ENCODE measurements at places on chromosomes 11 and 22.

DNA sequence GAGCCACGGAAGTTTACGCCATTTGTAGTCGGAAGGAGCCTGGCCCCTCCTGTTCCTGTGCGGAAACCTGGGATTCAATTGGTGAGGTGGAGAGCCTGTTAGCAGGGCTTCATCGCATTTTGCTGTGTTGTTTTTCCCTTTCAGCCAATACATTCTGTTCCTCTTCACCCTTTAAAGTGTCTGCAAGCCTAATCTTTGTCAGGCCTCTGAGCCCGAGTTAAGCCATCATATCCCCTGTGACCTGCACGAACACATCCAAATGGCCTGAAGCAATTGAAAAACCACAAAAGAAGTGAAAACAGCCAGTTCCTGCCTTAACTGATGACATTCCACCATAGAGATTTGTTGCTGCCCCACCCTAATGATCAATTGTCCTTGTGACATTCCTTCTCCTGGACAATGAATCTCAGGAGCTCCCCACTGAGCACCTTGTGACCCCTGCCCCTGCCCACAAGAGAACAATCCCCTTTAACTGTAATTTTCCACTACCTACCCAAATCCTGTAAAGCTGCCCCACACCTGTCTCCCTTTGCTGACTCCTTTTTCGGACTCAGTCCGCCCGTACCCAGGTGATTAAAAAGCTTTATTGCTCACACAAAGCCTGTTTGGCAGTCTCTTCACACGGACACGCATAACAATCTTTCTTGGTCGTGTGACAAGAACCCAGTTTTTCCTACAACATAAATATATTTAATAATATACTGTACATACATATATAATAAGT lies 37.1 kb upstream of the MMP12 start:
- no peak for DNase-seq

DNA sequence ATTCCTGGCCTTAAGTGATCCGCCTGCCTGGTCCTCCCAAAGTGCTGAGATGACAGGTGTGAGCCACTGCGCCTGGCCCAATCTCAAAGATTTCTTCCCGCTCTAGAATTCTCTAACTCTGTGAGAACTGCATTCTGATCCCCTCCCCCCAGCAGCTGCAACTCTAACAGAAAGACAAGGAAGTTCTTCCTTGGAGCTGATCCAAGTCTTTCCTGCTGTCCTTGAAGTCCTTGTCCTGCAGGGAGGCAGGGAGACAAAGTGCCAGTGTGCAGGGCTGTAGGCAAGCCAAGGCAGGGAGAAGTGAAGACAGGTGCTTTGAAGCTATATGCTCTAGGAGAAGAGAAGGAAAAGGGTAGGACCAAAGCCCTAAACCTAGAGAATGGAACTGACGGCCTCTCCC lies 9.5 kb upstream of the GGA1 start:
- no peak for DNase-seq

- no peak for DNase-seq
These were observed 17.3 kb upstream of the FGF19 start for GRCh38 chr11:69721106-69721505.

DNA sequence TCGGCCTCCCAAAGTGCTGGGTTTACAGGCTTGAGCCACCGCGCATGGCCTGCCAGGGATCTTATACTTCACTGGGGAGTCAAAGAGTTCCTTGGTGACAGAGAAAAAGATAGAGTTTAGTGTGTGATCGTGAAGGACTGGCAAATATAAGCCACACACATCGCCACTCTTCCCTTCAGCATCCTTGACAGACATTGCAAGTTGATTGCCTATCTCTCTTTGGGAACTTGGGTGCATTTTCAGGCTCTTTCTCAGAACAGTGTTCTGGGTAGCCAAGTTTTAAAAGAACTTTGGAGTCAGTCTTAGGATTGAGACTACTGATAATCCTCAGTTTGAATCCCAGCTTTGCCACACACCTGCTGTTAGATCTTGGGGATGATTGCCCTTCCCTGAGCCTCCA lies 19.8 kb downstream of the MIAT start:
- no peak for DNase-seq

GRCh38 chr11:60161766-60162165 lies 21.1 kb downstream of the MS4A6A start:
- DNase-seq: no peak

DNA sequence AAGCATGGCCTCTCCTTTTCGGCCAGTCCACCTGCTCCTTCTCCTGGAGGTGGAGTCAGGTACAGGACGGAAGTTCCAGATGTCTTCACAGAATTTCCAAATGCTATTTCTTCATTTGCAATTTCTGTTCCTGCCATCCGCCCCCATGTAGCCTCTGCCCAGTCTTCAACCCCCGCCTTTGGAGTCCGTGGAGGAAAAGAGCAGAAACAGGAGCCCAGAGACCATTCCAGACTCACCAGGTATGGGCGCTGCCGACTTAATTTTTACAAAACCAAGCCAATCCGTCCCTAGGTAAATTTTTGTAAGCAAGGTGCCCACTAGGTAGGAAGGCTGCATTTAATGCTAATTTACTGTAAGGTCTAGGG lies 28.9 kb downstream of the RELT start:
- no peak for DNase-seq

DNA sequence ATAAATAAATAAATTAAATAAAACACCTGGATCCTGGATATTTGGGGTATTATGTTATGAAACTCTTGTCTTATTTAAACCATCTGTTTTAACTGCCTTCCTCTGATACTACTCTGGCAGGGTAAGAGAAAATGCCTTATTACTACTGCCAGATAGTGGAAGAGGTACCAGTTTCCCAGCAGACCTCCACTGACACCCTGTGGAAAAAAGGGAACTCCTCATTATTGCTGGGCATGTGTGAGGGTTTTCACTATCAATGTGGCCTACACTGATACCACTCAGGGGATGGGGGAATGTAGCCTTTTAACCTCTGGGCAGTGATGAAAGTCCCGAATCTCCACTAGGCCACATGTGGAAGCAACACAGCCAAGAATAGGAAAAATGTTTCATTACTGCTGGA lies 121.0 kb downstream of the LUZP2 start:
- DNase-seq: no peak

GRCh38 chr11:30434901-30435300 lies 112.0 kb downstream of the ARL14EP start:
- no peak for DNase-seq

DNA sequence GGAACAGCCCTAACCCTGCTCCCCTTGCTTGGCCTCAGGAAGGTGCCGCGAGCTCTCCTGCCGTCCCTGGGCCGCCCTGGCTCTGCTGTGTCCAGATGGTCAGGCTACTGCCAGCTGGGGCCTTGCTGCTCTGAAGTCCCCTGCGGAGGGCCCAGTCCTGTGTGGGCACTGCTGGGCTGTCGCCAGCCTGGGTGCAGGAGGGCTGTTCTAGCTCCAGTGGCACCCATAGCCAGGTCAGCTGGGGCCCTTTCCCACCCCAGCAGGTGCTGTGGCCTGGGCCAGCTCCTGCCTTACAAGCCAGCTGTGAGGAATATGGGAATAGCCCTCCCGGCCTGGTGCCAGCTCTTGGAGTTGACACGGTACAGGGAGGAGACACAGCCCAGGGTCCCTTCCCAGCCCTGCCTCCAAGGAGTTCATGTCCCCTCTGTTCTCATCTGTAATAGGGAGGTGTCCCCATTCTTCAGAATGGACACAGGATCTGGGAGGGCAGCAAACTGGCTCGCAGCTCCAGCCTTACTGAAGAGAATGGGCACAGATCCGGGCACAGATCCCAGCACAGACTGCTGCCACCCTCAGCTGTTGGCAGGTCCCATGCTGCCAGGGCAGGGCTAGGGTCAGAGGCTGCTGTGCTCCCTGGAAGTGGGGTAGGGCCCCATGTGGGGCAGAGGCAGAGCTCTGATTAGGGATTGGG lies 3.9 kb downstream of the DERL3 start:
- no peak for DNase-seq

- no peak for DNase-seq
These were observed 134.0 kb downstream of the TTC17 start for GRCh38 chr11:43492701-43493100.

- no peak for DNase-seq
These were observed 35.5 kb upstream of the ST14 start for GRCh38 chr11:130124096-130124495.

DNA sequence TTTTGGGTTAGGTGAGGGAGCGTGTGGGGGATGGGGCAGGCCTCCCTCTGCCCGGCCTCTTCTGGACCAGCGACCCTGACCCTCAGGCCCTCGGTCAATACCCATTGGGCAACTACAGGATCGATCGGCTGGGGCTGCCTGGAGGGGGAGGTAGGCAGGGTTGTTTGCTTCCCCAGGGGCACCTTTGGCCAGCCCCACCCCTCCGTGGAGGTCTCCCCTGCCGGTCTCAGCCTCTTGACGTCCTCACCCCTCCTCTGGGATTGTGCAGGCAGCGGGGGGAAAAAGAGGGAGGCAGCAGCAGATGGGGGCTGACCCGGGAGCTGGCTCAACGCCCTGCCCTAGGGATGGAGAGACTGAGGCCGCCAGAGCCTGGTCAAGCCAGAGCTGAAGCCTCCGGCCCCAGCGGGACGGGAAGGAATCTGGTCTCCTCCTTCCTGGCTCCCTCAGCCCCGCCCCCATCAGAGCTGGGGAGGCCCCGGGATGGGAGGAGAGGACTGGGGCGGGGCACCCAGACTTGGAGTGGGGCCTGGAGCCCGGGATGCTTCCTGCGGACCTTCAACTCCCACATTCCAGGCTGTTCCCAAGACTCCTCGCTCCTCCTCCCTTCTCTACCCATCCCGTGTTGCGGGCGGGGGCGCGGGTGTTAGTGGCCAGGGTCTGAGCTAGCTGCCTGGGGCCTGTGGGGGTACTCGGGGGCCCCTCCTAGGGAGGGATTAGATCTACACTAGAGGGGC lies 14.4 kb upstream of the CDC42EP1 start:
- DNase-seq: no peak

DNA sequence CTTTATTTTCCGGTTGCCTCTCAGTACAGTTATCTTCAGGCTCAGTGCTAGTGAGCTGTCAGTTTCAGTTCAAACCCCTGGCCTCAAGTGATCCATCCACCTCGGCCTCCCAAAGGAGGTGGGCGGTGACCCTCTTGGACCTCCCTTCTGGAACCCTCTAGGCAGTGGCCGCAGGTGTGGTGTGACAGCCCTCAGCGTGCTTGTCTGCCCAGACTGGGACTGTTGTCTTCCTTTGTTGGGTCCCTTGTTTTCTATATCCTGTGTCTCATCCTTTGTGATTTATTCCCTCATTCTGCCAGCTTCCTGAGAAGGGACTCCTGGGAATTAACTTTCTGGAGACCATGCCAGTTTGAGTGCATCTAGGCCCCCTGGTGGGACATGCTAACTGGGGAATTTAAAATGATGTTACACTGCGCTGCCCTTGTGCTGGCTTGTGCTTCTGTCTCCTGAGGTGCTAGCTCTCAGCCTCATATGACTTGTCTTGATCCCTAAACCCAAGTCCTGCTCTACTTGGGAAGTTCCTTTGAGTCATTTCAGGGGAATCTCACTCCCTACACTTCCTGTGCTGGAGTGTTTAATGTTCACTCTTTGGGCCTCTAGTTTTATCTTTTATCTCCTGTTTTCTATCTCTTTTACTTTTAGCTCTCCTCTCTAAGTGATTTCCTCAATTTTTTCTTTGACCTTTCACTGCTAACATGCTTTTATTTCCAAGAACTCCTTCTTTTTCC lies 19.4 kb downstream of the MED15 start:
- no peak for DNase-seq

DNA sequence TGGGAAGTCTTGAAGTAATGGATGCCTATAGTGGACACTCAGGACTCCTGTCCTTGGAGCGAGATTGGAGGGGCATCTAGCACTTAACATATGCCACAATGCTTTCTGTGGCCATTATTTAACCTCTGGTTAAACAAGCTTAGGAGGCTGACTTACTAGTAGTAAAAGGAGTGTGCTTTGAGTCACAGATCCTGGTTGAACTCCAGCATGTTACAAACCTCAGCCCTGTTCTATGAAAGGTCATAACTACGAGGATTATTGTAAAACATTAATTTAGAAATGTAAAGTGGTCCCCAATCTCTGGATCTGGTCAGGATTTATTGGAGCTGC lies 1.1 kb upstream of the LBHD1 start:
- DNase-seq: no peak

DNA sequence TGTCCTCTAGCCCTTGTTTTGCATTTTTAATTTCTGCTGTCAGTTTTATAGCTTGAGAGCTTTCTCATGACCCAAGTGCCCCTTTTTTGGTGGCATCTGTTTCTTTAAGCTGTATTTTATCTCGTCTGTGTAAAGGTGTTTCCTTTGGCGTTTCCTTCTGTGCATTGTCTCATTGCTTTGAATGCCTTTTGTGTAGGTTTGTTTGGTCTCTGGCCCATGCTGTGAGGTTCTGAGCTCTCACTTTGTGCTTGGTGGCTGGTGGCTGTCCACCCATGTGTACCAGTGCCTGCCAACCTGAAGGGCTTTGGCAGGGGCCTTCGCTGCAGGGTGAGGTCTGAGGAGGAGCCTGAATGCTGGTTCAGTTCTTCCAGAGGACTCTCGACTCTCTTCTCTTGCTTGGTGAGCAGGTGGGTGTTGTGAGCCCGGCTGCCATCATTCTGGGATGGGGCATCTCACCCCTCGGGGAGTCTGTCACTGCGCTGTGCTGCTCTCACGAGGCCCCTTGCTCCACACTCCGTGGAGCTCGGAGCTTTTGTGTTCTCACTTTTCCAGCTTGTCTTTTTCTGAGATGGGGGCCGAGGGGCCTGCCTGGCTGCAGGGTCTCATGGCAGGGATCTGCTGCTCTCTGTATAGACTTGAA lies 14.9 kb downstream of the AP2A2 start:
- DNase-seq: no peak

GRCh38 chr22:49331878-49332277 lies 495.8 kb downstream of the BRD1 start:
- no peak for DNase-seq

GRCh38 chr11:68570691-68571090 lies 110.1 kb downstream of the PPP6R3 start:
- no peak for DNase-seq

- DNase-seq: no peak
These were observed 201.3 kb downstream of the TMEM135 start for GRCh38 chr11:87239001-87239400.

DNA sequence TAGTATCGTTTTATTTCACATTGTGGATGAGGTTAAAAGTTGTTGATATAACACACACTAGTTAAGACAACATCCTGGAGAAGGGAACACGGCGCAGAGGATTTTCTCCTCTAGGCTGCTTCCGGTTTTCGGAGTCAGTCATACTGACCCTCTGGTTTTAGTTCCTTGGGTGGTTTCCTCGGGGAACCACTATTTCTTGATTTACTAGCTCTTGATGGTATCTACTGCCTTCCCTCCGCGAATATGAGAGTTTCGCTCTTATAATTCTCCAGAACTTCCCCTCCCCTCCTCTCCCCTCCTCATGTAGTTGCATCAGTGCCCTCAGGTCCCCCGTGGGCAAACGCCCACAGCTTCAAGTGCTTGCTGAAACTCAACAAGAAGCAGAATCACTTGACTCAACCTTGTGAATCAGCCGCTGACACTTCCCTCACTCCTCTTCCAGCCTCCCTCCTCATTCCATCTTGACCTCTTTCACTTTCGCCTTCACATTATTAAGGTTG lies 15.9 kb upstream of the APOBEC3A start:
- no peak for DNase-seq

GRCh38 chr11:70521475-70522308 lies 123.4 kb downstream of the CTTN start:
- no peak for DNase-seq

- no peak for DNase-seq
These were observed 1.1 kb upstream of the CLTCL1 start for GRCh38 chr22:19292458-19293230.

- DNase-seq: no peak
These were observed 10.6 kb downstream of the HSD17B12 start for GRCh38 chr11:43690929-43691725.
